Neural progenitor cell (in vitro differentiated cells): ENCODE measurements at places on chromosomes 3 and 15.

GRCh38 chr3:45994419-45995235 is 997 bp downstream of the FYCO1 start:
- peaks cover 11% of the 10 kb centered on the region for H3K27me3 ChIP-seq
- H3K4me3 ChIP-seq = peak overlapping the region; percentile 66
- peak; percentile 55 for DNase-seq
- peaks cover 11% of the 10 kb centered on the region for H3K4me1 ChIP-seq

DNA sequence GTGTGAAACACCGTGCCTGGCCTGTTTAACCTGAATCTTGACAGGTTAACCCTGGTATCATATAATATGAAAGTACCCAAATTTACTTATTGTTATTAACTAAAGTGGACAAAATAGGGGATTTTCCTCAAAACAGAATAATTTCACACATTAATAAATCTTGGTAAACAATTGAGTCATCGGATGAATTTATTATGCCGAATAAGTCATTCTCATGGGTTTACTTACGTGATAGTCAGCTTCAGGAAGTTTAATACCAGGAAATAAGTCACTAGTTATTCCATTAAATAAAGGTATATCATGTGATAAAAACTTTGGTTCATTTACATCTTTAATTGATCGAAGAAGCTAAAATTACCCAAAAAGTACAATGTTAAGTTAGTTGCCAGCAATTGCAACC is 99.7 kb downstream of the DNAH12 start:
- no peak for DNase-seq
- H3K27ac ChIP-seq = no peak overlapping the region
- H3K36me3 ChIP-seq = no peaks in the 10 kb centered on the region
- no peak overlapping the region for H3K4me3 ChIP-seq
- H3K27me3 ChIP-seq = no peaks in the 10 kb centered on the region

DNA sequence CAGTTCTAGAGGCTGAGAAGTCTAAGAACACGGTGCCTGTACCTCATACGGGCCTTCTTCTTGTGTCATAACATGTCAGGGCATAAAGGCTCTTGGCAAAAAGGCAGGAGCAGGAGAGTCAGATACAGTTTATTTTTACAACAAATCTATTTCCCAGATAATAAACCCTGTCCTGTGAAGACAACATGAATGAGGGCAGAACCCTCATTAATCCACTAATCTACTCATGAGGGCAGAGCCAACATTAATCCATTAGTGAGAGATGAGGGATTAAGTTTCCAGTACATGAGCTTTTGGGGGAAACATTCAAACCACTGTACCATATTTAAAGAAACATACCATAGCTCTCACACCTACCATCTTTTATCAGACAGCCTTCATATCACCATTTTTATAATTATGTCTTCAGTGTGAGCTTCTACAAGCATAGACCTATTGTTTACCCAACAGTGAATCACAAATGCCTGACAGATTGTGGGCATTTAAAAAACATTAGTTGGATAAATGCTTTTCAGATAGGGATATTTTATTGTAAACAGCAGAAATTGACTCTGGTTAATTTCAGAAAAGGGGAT is 645.8 kb downstream of the GRM7 start:
- no peaks in the 10 kb centered on the region for H3K27me3 ChIP-seq
- no peak for DNase-seq
- H3K27ac ChIP-seq = no peak overlapping the region
- H3K4me3 ChIP-seq = no peak overlapping the region
- no peaks in the 10 kb centered on the region for H3K36me3 ChIP-seq

GRCh38 chr3:39267631-39268548 is 11.9 kb downstream of the CX3CR1 start:
- no peaks in the 10 kb centered on the region for H3K4me1 ChIP-seq
- H3K4me3 ChIP-seq = no peak overlapping the region
- H3K36me3 ChIP-seq = no peaks in the 10 kb centered on the region
- no peak for DNase-seq
- no peaks in the 10 kb centered on the region for H3K27me3 ChIP-seq
- H3K27ac ChIP-seq = no peak overlapping the region

GRCh38 chr3:147409143-147410115 is at the start of gene ZIC1:
Gene ZIC1 (plus strand): TSS chr3:147409365. CDS start chr3:147410113, 748 bp downstream.
- no peaks in the 10 kb centered on the region for H3K36me3 ChIP-seq
- peaks cover 100% of the 10 kb centered on the region for H3K27me3 ChIP-seq
- peak within 1 kb of the TSS; percentile 37 for H3K4me3 ChIP-seq
- H3K27ac ChIP-seq = no peak within 1 kb of the TSS
- peaks cover 25% of the 10 kb centered on the region for H3K4me1 ChIP-seq

- no peak overlapping the region for H3K27ac ChIP-seq
- H3K4me1 ChIP-seq = peaks cover 17% of the 10 kb centered on the region
- H3K36me3 ChIP-seq = no peaks in the 10 kb centered on the region
- no peak for DNase-seq
- H3K27me3 ChIP-seq = peaks cover 58% of the 10 kb centered on the region
- peak overlapping the region; percentile 1 for H3K4me3 ChIP-seq
These were observed 28.4 kb upstream of the PIK3CB start for GRCh38 chr3:138862924-138863775.

DNA sequence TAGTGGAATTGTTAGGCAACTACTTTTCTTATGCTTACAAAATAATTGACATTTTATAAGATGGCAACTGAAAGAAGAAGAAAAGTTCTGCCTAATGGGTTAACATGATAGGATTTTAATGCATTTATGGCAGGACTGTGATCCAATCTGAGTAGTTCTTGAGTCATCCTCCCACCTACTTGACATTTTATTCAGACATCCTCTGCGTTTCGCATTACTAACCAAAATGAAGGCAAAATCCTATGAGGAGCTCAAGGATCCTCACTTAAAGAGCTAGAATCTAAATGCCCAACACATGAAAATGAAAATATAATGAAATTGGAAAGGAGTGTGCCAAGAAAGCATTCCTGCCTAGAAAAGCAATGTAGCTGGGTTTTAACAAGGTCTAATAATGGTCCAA is 581.1 kb upstream of the SEMA6D start:
- H3K4me3 ChIP-seq = no peak overlapping the region
- no peaks in the 10 kb centered on the region for H3K36me3 ChIP-seq
- no peak for DNase-seq
- no peak overlapping the region for H3K27ac ChIP-seq
